T-helper 2 cell (primary cell): ENCODE measurements at places on chromosomes 7 and 10.

GRCh38 chr7:134448356-134449229, 10.3 kb downstream of the AKR1B1 start:
- DNase-seq = no peak

- DNase-seq = no peak
Observed at GRCh38 chr10:33534416-33534815, 199.9 kb upstream of the NRP1 start.

DNA sequence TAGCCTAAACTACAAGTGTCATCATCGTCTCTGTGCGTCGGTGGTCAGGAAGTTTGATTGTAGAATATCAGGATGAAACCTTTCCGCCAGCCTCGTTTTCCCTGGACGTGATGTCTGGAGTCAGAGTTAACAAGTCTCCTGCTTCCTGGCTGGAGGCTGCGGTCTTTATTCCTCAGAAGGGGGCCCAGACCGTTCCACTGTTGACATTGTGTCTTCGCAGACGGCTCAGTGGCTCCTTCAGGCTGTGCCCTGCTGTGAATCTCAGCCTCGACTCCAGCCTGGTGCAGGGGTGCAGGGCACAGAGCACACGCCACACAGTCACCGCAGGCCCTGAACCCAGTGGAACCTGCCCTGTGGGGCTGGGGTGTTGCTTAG, 37.2 kb upstream of the INSIG1 start:
- DNase-seq = no peak

- no peak for DNase-seq
Observed at GRCh38 chr7:70472601-70473237, 659.2 kb upstream of the GALNT17 start.

- no peak for DNase-seq
Observed at GRCh38 chr10:13087986-13088618, 11.9 kb upstream of the OPTN start.

DNA sequence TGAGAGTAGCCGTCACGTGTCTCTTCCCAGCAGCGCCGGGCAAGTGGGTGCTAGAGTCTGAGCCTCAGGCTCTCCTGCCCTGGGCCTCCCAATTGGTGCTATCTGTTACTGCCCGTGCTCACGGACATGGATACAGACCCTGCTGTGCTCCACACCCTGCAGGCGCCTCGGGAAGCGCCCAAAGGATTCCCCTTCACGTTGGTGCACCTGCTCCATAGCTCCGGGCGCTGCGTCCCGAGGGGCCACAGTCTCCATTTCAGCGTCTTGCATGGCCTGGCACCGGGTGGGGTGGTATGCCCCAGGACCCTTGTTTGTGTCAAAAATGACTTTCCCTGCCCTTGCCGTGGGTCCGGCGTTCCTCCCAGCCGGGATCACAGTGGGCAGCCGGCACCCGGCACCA, 13.8 kb upstream of the ZNF212 start:
- no peak for DNase-seq

DNA sequence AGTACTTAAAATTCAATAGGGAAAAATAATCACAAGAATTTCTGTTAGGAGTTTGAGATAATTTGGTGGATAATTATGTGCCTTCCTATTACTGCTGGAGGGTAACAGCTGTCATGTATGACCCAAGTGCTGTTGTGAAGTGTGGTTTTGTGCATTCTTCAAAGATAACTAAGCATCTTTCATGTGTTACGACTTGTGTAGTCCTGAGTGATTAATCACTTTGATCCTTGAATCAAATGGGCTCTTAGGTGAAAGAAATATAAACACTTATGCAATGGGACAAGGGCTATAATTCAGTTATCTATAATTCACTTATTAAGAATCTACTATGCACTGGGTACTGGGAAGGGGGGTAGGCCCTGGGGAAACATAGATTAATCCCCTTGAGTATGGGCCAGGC, 89.0 kb downstream of the CH25H start:
- DNase-seq = no peak

- DNase-seq = no peak
Observed at GRCh38 chr7:142859829-142860228, 5.0 kb downstream of the EPHB6 start.

DNA sequence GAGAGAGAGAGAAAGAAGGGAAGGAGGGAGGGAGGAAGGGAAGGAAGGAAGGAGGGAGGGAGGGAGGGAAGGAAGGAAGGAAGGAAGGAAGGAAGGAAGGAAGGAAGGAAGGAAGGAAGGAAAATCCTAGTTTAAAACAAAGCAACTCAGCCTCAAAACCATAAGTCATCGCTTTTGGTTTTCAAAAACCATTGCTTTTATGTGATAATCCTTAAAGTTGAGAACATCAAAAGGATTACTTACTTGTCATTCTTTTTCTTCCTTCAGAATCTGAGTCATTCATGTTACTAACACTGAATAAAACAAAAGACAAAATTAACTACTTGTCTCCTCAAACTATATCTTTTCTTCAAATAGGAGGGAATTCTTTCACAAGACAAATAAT, 21.6 kb upstream of the PDSS1 start:
- DNase-seq = no peak

DNA sequence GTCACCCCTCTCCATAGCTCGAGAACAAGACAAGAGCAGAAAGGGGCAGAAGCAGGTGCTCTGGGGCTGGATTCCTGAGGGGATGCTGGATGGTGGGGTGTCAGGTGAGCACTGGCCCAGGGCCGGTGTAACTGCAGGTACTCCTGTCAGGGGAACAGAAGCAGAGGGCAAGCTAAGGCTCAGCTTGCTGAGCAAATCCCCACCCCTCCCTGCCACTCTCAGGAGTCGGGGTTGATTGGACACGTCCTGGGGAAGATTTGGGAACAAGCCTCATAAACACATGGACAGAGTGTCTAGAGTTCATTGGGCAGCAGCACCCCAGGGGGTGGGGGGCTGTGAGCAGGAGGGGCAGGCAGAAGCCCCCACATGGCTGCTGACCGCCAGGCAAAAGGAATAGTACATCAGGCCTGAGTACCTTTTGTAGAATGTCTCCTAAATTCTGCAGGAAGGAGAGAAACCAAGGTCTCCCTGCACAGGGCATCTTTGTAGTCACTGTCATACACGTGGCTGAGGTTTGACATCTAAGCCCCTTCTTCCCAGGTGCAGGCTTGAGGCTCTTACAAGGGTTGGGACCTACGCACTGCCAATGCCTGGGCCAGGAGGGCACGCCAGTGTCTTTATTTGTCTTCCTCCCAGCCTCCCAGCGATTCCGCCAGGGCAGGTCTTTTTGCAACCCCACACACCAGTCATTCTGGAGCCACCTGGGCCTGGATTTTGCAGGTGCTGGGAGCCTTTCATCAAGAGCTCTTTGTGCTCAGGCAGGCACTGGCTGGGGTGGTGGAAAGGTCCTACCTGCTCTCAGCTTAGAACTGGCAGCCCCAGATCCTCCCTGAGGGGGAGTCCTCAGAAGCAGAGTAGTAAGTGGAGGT, 2.8 kb downstream of the CALML3 start:
- DNase-seq = no peak

DNA sequence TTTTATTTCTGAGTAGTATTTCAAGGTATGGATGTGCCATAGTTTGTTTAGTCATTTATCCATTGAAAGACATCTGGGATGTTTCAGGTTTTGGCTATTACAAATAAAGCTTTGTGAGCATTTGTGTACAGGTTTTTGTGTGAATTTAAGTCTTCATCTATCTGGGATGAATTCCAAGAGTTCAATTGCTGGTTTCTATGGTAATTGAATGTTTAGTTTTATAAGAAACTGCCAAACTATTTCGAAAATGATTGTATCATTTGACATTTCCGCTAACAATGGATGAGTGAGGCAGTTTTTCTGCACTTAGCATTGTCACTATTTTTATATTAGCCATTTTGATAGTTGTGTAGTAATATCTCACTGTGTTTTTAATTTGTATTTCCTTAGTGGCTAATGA, 99.4 kb downstream of the WDFY4 start:
- DNase-seq = no peak

DNA sequence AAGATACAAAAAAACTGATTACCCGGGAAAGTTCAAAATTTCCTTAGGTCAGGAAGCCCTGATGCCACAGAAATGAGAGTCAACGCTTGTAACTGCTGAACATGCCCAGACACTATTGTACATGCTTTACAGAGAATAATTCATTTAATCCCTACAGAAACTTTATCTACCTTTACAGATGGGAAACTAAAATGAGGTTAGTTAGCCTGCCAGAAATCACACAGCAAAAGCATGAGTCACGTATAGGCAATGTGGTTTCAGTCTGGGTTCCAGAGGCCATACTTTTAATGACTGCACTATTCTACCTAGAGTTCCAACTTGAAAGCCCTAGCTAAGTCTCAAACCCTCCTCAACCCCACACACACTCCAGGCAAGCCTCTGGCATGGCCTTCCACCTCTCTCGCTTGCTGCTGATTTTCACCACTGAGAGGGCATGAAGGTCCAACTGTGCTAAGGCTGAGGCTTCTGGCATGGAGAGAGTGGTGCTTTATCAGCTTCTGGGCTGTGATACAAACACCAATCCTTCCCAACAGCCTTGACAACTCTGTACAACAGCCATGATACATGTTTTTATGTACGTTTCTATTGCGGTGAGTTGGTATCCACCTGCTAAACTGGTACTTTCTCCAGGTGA, 1011.2 kb upstream of the GHITM start:
- DNase-seq = no peak

DNA sequence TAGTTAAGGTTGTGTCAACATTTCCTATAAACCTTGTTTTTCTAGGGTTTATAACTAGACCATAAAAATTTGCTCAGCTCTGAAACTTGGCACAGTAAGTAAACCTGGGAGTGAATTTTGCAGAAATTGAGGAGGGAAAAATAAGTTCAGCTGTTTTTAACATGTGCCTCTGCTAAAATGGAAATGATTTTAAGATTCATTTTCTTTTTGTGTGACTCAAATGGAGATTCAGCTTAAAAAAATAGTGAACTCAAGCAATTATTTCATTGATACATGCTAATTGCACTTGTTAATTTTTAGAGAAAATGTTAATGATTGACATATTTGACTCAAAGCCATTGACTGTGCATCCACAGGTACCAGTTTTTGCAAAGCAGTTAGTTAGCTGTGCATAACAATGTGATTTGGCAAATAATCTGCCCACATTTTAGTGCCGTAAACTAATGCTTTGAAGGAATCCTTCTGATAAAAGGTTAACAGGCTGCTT, 68.5 kb upstream of the ZNF438 start:
- DNase-seq = no peak

- no peak for DNase-seq
Observed at GRCh38 chr7:78139335-78139734, 340.8 kb downstream of the PHTF2 start.
